ENCODE measurements at places on chromosomes 3 and 15. TPM values are rescaled to one million over a fixed set of nuclear protein-coding genes. Genes with fewer than 3 reads are reported as not detected.

- DNase-seq, result no peak
Observed at GRCh38 chr3:150543531-150543930, 2.8 kb downstream of the SERP1 start.

DNA sequence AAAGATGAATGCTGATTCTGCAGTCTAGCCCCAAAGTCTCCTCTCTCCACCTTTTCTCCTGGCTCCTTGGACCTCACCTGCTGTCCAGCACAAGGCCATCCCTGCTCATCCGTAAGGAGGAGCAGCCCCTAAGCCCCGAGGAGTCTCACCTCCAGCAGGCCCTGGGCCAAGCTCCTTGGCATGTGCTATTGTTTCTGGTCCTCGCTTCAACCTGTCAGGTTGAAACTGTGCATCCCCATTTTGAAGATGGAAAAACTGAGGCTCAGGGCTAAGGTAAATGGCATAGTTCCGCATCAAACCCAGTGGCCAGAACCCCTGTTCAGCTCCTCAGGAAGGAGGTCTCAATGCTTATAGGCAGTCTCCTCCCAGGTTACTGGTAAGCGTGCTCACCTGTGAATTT, 26.1 kb downstream of the CHDH start:
- no peak for DNase-seq

GRCh38 chr3:106004137-106004681, 135.4 kb upstream of the CBLB start:
- DNase-seq, result no peak

DNA sequence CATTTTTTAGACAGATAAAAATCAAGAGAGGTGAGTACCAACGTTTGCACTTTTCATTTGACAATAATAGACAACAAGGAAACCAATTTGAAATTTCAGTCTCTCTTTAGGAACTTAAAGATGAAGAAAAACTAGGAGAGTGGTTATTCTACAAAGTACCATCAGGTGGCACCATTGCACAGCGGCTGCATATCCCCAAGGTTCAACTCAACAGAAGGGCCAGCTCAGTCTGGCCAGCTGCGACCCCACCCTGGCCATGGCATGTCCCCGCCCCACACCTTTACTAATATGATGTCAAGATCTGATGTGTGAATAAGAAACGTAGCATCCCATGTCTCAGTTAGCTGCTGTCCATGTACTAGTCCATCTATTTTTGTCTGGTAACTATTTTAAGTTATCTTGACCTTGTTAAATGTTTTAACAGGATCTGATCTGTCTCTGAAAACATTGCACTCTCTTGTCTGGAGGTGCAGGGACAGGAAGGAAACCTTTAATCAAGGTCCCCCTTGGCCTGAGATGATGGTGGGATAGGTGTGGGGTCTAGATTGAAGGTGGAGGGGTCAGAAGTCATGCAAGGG, 35.5 kb upstream of the CGNL1 start:
- DNase-seq, result no peak

DNA sequence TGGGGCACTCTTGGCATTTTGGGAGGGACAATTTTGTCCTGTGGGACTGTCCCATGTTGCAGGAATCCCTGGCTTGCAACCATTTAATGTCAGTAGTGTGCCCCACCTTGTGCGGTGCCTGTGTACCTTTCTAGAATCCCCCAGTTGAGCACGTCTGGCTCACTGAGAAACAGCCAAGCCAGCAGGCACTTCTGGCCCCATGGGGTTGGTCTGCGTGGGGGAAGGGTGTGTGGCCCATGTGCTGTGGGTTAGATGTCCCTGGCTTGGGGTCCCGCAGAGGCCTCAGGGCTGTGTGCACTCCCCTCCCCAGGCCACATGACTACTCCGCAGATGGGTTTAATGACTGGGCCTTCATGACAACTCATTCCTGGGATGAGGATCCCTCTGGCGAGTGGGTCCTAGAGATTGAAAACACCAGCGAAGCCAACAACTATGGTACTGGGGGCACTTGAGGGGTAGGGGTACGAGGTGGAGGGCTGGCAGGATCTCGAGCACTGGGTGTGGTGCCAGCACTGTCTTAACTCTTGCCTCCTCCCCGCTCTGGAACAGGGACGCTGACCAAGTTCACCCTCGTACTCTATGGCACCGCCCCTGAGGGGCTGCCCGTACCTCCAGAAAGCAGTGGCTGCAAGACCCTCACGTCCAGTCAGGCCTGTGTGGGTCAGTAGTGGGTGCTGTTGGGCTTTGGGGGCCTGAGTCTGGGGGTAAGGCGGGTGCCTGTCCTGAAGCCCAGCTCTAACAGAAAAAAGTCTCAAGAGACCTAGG, 3.7 kb upstream of the FES start:
- no peak for DNase-seq

GRCh38 chr3:4821975-4822374, 157.3 kb upstream of the BHLHE40 start:
- no peak for DNase-seq

The ARHGEF26 gene
- 2.5 TPM for total RNA-seq

The AP3B2 gene
- total RNA-seq, result 0.54 TPM

The CRBN gene
- total RNA-seq, result 39.6 TPM

DNA sequence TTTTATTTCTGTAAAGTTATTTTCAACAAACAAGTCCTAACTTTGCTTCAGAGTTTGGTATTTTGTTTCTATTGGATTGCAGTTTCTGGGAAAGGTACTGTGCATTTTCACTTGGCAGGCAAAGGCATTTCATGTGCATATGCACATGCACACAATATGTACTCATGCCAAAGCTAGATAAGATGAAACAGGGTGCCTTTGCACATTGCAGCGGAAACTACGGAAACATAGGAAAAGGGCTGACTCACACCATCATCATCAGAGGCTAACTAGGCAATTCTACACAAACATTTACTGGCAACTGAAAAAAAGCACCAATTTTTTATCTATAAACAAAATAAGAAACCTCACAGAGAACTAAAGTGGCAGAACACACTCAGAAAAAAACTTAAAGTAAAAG, 550.6 kb upstream of the NECTIN3 start:
- DNase-seq, result no peak

GRCh38 chr3:70518356-70518755, 205.9 kb upstream of the MDFIC2 start:
- DNase-seq, result no peak

The EOMES gene
- not detected for total RNA-seq

DNA sequence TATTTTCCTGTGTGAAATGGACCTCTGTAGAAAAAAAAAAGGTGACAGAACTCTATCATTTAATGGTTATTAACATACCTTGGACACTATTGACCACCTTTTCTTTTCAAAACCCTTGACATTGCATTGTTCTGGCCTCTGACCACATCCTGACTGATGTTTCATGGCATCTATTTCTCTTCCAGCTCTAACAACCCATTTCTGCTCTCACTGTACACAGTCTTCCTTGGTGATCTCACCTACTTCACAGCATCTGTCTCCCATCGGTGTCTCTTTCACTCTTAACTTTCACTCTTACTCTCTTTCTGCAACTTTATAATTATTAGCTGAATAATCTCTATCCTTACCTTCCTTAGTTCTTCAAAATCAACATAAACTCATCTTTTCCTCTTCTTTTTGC, 217.4 kb upstream of the CD96 start:
- DNase-seq, result no peak

The RNU5B-1 gene
- total RNA-seq, result not detected

GRCh38 chr3:49868862-49869466, 742 bp downstream of the CAMKV start:
- DNase-seq, result no peak

The FBN1 gene
- 35.9 TPM for total RNA-seq

- DNase-seq, result no peak
Observed at GRCh38 chr3:53941184-53941583, 49.5 kb upstream of the SELENOK start.

GRCh38 chr15:77225088-77225487, 154.2 kb upstream of the TSPAN3 start:
- DNase-seq, result no peak

The NPAP1 gene
- total RNA-seq, result not detected

The COMMD4 gene
- 119 TPM for total RNA-seq

All from kidney epithelial cell (primary cell).